ENCODE measurements at places on chromosomes 16 and 17.

- no peak for DNase-seq
These were observed 3.2 kb upstream of the WNT3 start for GRCh38 chr17:46821482-46822387.

GRCh38 chr17:81278831-81279230 lies 16.3 kb downstream of the SLC38A10 start:
- no peak for DNase-seq

DNA sequence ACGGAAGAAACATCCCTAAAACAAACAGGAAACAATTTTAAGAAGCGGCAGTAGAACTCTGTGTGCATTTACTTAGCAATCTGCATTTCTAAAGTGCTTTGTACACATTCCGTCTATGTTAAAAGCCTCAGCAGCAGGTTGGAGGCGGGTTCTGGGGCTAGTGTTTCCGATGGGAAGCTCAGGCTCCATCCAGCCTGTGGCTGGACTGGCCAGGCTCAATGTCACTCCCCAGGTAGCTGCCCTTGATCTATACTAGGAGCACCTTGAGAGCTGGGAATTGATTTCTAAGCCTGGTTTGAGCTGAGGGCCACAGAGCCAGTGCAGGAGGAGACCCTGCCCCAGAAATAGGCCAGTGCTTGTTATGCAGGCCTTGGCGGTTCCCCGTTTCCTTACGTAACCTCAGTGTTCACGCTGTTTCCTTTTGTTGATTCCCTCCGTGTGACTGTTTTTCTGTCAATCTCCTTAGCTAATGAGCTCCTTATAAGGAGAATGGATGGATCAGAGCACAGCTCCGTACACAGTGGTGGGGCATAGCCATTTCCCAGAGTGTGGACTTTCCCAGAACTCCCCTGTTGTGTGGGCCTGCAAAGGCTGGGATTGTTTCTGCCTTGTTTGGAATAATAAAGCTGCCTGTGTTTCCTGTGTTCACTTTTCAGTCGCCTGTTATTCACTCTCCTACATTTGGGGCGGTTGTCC lies 21.4 kb downstream of the ADORA2B start:
- DNase-seq, result no peak

- no peak for DNase-seq
These were observed 2.3 kb upstream of the TPPP3 start for GRCh38 chr16:67395458-67396158.

- DNase-seq, result no peak
These were observed 4.6 kb upstream of the COL1A1 start for GRCh38 chr17:50205963-50206505.

DNA sequence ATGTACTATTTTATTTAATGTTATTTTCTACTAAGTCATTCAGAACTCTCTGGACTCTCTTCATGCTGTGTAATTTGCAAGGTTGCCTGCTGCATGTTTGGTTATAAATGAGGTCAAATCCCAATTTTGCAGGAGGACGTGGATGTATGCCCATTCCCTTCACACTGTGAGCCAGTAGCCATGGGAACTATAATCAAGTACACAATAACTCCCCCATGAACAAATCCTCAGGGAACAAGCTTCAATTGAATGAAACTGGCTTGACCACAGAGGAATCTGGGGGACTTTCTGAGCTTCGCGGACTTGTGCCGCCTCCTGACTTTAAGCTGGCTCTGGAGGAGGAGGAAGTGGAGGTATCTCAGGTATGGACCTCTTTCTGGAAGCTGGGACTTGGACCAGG lies 14.6 kb upstream of the KCTD13 start:
- DNase-seq, result no peak

DNA sequence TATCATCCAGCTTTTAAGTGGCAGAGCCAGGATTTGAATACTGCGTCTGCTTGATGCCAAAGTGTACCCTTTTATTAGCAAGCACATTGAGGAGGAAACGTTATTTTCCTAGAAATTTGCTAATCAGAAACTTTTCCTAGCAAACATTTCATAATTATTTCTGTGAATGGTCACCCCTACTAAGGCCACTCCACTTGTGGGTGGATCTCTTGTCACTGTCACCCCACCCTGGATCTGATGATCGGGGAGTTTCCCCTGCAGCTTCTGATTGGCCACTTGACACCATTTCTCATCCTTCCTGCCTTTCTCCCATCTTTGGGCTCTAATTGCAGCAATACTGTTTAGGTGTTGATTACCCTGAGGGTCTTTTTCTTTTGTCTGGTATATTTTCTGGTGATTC lies 35.9 kb downstream of the GPRC5B start:
- DNase-seq, result no peak

DNA sequence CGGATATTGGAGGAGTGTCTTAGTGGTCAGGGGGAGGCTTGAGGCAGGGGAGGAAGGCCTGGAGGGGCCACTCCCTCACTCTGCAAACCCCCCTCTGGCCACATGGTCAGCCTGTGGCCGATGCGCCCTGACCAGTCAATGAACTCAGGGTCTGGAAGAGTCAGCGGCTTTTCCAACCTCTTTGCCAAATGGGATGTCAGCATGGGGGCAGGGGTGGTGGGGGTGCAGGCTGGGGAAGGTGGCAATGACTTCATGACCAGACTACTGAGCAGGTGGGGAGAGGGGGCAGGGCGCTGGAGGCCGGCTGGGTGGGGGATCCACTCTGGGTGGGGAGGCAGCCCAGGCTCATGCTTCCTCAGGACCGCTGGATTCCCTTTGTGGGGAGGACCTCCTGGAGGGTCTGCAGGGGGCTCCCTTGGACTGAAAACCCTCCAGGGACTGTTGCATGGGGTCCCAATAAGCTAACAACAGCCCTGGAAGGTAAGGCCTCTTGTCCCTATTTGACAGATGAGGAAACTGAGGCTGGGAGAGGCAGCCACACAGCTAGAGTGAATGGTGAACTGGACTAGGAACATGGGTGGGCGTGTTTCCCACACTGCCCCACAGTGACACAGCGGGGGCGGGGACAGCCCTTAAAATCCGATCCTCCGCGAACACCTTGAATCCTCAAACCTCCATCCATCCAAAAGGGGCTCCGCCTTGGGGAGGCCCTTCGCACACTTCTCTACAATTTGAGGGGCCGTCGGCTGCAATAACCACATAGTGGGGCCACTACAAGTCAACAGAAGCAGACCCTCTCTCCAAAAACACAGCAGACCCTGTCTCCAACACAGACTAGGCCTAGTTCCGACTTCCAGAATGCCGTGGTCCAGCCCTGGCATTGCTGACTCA lies 81.0 kb upstream of the TOB1 start:
- no peak for DNase-seq

GRCh38 chr17:82816358-82816757 lies 23.5 kb downstream of the ZNF750 start:
- no peak for DNase-seq

Measured in AG09309 (cell line).